ENCODE measurements at places on chromosomes 16 and 17.

DNA sequence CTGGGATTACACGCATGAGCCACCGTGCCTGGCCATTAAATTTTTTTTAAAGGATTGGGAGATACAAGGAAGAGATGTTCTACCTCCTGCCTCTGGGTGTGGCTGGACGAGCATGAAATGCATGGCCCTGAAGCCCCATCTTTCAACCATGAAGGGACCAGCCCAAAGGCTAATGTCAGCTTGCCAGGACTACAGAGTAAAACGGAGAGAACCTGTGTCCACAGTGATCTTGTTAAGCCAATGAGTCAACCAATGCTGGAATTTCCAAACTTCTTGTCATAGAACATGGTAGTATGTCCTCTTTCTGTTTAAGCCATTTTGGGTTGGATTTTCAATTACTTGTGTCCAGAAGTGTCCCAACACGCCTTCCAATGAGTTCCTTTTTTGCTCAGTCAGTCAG lies 71.3 kb downstream of the RTN4RL1 start:
- no peaks in the 10 kb centered on the region for H3K36me3 ChIP-seq
- DNase-seq, result no peak
- H3K27me3 ChIP-seq, result peaks cover 13% of the 10 kb centered on the region
- H3K4me1 ChIP-seq, result no peaks in the 10 kb centered on the region

DNA sequence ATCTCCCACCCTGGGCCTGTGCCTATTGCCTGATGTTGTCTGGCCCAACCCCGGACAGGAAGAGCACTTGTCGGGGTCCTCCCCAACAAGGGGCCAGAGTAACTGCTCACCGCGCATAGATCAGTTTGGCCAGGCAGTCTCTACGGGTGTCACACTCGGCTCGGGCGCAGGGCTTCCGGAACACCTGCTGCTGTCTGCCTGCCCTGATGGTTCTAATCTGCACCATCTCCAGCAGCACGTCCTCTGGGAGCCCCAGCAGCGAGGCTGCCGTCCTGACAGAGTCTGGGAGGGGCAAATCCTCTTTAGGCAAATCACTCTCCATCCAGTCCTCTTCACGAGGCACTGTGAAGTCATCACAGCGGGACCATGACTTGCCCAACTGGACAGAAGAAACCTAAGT lies 24.0 kb downstream of the MYO19 start:
- H3K4me3 ChIP-seq, result no peak overlapping the region
- peak overlapping the region; percentile 38 for H3K27ac ChIP-seq

- no peaks in the 10 kb centered on the region for H3K4me1 ChIP-seq
- no peak for DNase-seq
- no peak overlapping the region for H3K4me3 ChIP-seq
- peaks cover 35% of the 10 kb centered on the region for H3K27me3 ChIP-seq
- no peaks in the 10 kb centered on the region for H3K36me3 ChIP-seq
- no peak overlapping the region for H3K27ac ChIP-seq
Observed at GRCh38 chr17:56521414-56522141, 71.9 kb upstream of the NOG start.

DNA sequence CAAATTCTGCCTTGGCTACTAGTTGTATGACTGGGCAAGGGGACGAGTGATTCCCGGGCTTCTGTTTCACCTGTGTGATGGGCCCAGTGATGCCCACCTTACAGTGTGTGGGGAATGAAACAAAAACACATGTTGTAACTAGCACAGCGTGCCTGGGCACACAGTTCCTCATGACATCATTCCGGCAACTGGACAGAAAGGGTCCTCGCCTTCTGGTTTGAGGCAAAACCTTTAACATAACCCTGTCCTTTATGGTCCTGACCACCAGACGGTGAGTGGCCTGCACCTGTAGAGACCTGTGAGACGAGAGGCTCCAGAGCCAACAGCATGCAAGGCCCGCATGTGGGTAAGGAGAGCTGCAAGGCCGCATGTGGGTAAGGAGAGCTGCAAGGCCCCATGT lies 7.7 kb upstream of the SLC38A8 start:
- no peaks in the 10 kb centered on the region for H3K27me3 ChIP-seq
- peaks cover 42% of the 10 kb centered on the region for H3K36me3 ChIP-seq
- H3K4me3 ChIP-seq, result no peak overlapping the region

DNA sequence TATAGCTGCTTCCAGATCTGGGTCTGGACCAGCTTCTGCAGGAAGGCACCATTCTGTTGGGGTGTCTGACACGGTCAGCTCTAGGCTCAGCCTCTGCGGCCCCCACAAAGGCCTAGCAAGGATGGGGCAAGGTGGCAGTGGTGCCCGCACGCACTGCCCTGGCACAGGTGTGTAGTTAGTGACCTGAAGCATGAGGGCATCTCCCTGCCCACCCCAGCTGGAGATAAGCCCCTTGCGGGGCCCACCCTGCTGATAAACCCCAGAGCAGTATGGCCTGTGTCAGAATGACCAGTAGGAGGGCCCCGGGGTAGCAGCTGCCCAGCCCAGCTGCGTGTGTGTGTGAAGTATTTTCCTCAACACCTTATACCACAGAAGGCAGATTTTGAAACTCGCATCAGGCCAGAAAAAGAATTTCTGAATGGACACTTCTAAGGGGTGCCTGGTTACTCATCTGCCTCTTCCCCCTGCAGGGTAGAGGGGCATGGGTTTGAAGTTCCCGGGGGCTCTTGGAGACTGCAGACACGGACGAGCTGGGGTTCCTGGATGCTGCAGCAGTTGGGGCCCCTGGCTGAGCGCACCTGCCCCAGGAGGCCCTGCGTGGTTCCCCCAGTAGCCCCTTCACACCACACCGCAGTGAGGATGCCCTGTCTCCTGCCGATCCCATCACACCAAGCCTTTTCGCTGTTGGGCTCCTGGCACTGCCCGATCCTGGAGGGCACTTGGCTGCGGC lies 4.5 kb downstream of the ARHGDIA start:
- DNase-seq, result no peak
- peak overlapping the region; percentile 97 for H3K27ac ChIP-seq
- no peaks in the 10 kb centered on the region for H3K27me3 ChIP-seq
- peak overlapping the region; percentile 61 for H3K4me3 ChIP-seq
- peaks cover 86% of the 10 kb centered on the region for H3K36me3 ChIP-seq

DNA sequence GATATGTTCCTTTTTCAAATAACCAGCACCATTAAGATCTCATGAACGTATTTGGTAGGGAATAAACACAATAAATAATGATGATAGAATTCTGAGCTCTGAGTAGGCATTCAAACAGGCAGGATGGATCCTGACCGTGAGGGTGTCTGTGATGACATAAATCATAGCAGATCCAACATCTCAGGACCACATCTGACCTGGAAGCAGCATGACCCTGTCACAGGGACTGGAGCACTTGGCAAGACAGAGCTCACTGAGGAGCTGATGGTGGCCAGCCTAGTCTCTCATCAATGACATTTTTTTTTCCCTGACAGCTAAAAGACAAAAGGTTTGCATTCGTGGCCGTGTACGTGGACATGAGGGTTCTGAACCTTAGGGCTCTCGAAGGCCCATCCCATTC lies 337.5 kb downstream of the NPIPA8 start:
- H3K36me3 ChIP-seq, result no peaks in the 10 kb centered on the region
- H3K4me1 ChIP-seq, result no peaks in the 10 kb centered on the region
- DNase-seq, result no peak
- H3K27me3 ChIP-seq, result peaks cover 15% of the 10 kb centered on the region

DNA sequence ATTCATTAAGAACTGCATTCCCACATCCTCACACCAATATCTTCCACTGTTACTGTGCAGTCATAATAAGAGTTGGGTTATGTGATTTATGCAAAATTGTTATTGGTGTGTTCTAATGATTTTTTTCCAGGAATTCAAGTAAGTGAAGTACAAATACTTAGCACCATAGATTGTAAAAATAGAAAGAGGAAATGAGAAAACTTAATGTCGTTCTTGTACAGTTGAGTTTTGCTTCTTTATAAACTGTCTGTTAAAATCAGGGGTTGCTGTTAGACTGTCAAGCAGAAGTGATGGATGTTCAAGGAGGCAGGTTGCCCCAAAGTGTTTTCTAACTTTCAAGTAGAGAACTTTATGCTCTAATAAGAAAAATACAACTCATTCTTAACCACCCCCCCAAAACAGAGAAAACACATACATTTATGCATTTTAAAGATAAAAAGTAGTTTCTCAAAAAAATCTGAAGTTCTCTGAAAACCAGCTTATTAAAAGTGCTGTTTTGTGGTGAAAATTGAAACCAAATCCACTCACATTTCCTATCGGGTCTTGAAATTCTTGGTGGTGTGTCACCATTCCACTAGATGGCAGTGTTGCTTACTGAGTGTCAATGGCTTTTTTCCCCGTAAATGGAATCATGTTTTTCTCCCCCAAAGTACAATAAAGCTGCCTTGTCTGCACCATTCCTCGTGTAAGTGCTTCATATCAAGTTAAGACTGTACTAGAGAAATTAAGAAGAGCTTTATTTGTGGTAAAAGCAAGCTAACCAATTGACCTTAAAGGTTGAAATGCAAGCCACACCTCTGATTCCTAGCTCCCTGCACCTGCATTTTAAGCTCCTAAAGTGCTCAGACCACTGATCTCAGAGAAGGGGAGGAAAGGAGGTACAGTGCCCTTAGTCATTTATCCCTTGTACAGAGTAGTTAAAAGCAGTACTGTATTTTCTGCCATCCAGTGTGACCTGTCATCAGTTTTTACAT lies 4.7 kb upstream of the IGSF6 start:
- peak; percentile 46 for DNase-seq
- H3K4me3 ChIP-seq, result peak overlapping the region; percentile 32
- H3K27me3 ChIP-seq, result no peaks in the 10 kb centered on the region
- H3K36me3 ChIP-seq, result peaks cover 33% of the 10 kb centered on the region
- no peak overlapping the region for H3K27ac ChIP-seq
- H3K4me1 ChIP-seq, result peaks cover 6% of the 10 kb centered on the region

Data from effector memory CD8-positive, alpha-beta T cell (primary cell).